ENCODE measurements at places on chromosomes 7 and 10.

GRCh38 chr7:29315892-29316270 is 121.3 kb downstream of the CHN2 start:
- no peak for DNase-seq

- peak; percentile 17 for DNase-seq
Measured at GRCh38 chr7:38840736-38841460, 68.1 kb downstream of the VPS41 start.

GRCh38 chr7:2521952-2522591 is 2.5 kb downstream of the LFNG start:
- peak; percentile 39 for DNase-seq

- no peak for DNase-seq
Measured at GRCh38 chr7:46850563-46851330, 731.2 kb downstream of the TNS3 start.
